SIG-M5 (cell line): ENCODE measurements at places on chromosomes 12 and 14.
A peak's percentile ranks its signal among the peaks of the same experiment; 100 is the strongest.

DNA sequence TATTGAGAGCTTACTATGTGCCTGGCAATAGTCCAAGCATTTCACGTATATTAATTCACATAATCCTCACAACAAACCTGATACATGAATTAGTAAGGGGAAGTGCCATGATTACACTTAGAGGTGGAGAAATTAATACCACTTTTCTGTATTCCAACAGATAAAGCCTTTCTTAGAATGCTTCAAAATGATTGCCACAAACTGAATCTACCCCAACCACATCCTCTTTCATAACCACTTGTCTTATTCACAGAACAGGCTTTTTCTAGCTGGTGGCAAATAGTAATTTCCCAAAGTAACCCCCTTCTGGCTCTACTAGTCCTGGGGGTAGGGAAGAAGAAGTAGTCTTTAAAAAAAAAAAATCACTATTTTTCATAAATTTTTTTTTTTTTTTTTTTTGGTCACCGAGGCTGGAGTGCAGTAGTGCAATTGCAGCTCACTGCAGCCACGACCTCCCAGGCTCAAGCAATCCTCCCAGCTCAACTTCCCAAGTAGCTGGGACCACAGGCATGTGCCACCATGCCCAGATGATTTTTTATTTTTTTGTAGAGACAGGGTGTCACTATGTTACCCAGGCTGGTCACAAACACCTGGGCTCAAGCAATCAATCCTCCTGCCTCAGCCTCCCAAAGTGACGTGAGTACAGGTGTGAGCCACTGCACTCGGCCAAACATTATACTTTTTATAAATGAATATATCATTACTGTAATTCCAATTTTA, 59.0 kb upstream of the ARID2 start:
- DNase-seq: peak; percentile 84

GRCh38 chr12:128938886-128939285, 85.6 kb downstream of the GLT1D1 start:
- DNase-seq: no peak

DNA sequence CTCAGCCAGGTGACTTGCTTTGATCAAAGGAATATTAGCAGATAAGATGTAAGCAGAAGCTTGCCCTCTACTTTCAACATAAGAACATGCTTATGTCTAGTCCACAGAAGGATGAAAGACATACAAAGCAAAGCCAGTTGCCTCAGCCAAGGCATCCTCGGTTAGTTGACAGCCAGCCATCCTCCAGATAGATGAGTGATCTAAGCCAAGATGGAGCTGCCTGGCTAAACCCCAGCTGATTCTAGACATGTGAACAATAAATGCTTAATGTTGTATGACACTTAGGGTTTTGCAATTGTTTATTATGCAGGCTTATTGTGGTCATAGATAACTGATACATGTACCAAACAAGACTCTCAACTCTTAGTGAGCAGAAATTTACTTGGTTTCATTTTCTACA, 157.6 kb upstream of the TMTC2 start:
- no peak for DNase-seq

- no peak for DNase-seq
Observed at GRCh38 chr14:90475298-90475697, 78.5 kb downstream of the CALM1 start.

DNA sequence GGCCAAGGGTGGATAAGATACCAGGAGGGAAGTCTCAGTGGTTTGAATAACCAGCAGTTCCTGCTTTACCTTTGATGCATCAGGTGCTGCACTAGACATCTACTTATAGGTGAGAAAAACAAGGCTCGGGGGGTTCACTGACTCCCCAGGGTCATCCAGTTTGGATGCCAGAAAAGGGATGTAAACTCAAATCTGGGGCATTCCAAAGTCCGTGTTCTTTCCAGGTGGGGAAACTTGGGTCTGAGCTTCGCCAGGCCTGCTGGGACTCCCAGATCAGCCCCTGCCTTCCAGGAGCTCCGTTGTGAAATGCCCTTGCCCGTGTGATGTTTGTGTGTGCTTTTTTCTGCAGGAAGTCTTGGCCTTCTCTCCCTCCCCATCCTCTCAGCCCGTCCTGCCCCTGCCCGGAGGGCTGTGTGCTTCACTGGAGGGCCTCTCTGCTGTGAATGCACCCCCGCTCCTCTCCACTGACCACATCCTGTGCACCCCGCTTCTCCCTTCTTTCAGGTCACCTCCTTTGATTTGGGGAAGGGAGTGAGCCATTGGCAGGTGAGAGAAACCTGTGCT, 42.1 kb downstream of the TSPAN9 start:
- DNase-seq: no peak

- DNase-seq: no peak
Observed at GRCh38 chr12:43115441-43116160, 436.4 kb downstream of the ADAMTS20 start.

GRCh38 chr14:70697701-70698100, 56.0 kb downstream of the TTC9 start:
- DNase-seq: no peak

GRCh38 chr14:71117839-71118743, 210.8 kb downstream of the PCNX1 start:
- no peak for DNase-seq

DNA sequence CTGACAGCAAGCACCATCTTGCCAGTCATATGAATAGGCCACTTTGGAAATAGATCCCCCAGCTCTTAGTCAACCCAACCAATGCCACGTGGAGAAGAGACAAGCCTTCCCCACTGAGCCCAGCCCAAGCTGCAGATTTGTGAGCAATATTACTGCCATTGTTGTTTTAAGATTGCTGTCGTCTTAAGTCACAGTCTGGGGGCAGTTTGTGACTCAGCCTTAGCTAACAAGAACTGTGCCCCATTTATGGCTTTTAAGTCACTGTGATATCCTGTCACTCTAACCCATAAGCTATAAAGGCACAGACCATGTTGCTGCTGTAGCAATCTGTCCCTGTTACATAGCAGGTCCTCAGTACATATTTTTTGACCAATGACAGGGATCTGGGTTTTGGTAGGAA, 464.2 kb downstream of the MED13L start:
- no peak for DNase-seq

DNA sequence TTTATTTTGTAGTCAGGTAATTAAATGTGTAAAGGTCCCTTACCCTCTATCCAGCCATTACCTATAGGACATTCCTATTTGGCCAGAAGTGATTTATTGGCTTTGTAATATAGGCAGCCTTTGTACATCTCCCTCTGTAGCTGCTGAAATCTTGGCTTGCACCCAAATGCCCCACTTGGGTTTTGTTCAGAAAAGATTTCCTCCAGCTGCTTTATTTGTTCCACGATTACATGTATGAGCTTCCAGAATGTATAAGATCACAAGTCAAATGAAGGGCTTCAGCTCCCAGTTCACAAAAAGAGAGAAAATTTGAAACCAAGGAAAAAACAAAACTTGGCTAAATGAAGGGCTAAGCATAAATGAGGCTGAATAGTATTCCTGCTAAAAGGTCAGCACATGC, 103.4 kb downstream of the EFCAB11 start:
- no peak for DNase-seq

DNA sequence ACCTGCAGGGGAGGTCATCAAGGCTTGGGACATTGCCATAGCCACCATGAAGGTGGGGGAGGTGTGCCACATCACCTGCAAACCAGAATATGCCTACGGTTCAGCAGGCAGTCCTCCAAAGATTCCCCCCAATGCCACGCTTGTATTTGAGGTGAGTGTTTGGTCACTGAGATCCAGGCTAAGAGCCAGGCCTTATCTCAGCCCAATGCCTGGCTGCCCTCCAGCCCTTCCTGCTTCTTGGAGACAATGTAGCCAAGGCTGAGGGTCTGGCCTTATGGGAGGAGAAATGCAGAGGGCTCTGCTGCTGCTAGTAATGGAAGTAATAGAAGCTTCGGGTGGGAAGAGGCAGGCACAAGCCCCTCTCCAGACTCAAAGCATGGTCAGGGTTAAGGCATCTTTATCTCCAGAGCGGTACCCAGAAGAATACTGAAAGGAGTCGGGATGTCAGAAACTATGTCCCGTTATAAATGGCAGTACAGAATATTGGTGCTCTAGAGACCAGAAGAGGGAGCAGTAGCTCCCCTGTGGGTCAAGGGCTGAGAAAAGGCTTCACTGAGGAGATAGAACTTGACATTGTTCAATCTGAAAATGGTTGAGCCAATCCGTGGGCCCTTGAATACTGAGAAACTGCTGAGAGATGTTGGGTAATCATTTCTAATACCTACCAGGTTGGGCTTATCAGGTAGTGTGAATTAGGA, 3.1 kb downstream of the FKBP4 start:
- DNase-seq: no peak

DNA sequence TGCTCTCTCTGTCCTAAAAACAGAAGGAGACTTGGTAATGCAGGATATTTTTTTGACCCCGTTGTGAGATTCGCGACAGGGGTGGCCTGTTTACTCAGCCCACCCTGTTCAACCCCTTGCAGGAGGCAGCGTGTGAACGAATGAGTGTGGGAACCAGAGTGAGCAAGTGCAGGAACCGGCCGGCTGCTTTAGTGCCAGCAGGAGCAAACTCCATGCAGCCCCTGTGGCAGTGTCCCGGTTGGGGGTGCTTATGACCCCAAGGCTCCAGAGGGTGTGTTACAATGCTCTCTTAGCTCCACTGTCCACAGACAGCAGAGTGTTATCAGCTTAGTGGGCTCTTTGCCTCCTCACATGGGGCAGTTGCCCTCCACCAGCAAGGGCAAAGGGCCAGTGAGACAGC, 225.2 kb downstream of the ETNK1 start:
- no peak for DNase-seq

DNA sequence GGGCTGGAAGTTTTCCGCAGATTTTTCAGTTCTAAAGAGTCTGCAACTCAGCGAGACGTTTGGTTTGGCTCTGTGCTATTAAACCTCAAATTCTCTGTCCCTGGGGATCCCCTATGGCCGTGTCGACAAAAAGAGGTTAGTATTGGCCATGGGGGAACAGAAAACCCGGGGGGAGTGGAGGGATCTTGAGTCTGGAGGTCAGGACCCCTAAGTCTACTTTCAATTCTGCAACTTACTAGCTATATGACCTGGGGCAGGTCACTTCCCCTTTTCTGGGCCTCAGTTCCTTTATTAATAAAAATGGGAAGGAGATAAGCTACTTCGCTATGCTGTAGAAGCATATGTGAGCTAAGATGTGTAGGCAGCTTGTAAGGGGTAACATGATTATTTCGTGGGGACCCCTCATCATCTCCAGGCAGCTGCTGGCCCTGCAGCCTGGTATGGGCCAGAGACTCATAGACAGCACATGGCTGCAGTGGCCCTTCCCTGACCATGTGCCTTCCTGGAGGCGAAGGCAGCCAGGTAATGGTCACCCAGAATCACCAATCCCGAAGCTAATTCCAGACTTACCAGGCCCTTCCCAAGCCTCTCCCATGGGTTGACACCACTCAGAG, 8.6 kb downstream of the ASB2 start:
- DNase-seq: no peak

- no peak for DNase-seq
Observed at GRCh38 chr12:25254271-25254880, 3.6 kb upstream of the KRAS start.

DNA sequence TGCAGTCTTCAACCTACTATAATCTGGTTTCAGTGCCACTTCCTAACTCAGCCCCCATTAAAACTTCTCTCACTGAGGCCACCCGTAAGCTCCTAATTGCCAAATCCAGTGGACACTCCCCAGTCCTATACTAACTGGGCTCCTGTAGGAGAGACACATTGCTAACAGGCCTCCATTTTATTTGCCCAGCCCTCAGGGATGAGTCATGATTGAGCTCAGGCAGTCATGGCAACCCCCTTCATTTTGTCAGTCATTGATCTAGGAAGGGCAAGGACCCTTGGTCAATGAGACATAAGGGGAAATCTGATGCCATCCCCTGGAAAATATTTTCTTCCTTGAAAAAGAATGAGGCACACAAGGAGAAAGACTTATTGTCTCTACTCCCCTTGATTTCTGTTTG, 70.1 kb upstream of the HIF1A start:
- no peak for DNase-seq

DNA sequence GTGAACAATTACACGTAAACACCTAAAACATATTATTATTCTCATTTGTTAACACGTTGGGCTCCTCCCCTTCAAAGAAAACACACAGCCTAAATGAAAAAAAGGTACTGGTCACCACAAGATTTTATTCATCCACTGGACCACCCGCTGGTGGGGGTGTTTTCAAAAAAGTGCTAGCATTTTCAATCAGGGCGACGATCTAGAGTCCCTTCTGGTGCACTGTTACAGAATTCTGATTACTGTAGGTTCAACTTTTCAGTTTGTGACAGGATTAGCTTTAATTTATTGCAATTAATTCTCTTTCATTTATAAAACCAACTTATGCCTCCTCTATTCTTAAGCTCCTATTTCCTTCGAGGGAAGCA, 443 bp downstream of the MAGOHB start:
- DNase-seq: no peak

- no peak for DNase-seq
Observed at GRCh38 chr12:24681570-24681969, 267.3 kb downstream of the BCAT1 start.

DNA sequence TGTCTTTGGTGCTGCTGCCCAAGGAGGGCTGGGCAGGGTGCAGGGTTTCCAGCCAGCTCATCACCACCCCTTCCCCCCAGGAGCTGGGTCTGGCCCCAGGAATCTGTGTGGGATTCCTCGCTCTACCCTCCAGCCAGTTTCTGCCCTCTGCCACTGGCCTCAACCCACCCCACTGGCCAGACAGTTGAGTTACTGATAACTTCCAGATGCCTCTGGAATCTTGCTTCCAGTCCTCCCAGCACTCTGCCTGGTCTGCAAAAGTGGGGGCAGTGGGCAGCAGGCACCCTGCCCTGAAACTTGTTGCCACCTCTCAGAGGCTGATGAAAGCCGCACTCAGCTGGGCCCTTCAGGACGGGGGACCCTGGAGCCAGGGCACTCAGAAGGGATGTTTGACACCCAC, 20.1 kb upstream of the TBX3 start:
- no peak for DNase-seq

DNA sequence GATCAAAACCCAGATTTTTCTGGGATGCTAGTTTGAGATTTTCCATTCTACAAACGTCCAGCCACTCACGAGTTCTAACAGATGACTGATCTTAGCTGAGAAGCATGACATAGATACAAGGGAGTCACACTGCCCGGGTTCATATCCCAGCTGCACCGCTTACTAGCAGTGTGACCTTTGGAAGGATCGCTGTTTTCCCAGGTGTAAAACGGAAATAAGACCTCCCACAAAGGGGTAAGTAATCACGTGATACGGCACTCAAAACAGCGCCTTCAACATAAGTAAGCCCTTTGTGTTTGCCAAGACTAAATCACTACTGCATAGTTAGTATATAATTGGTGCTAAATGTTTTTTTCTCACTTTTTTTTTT, 624 bp upstream of the PWP1 start:
- no peak for DNase-seq

- no peak for DNase-seq
Observed at GRCh38 chr12:99618657-99619056, 28.9 kb upstream of the GARIN6 start.

- DNase-seq: no peak
Observed at GRCh38 chr14:71194251-71194650, 287.0 kb downstream of the PCNX1 start.

- DNase-seq: peak; percentile 79
Observed at GRCh38 chr12:64522316-64522715, 70.4 kb downstream of the TBK1 start.
